Esophagus muscularis mucosa (tissue), 4 donors: ENCODE measurements at places on chromosomes 1 and 21. TPM values are rescaled to one million over a fixed set of nuclear protein-coding genes. Genes with fewer than 3 reads are reported as not detected.

Gene IFI44
- 6.7 TPM for total RNA-seq

Gene PBXIP1
- 309 TPM for total RNA-seq

DNA sequence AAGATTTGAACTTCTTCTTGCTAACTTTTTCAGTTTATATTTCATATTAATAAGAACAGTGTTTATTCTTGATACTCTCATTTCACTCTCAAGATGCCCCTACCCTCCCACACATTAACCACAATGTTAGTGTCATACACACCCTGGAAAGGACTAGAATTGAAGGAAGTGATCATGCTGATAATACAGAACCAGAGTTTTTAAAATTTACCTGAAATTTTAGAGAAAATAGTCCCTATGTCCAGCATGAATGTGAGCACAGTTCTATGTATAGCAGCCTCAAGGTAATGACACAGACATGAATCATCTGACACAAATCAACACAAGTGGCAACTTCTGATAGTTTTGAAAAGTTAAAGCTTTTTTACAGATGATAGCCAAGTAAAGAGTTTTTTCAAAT is 26.0 kb downstream of the RGS1 start:
- no peak for DNase-seq

GRCh38 chr1:36053978-36054377 is 29.9 kb upstream of the TEKT2 start:
- no peak for DNase-seq

GRCh38 chr1:219323426-219323825 is 149.7 kb downstream of the LYPLAL1 start:
- no peak for DNase-seq
